Fibroblast of the aortic adventitia (primary cell): ENCODE measurements at places on chromosomes 3 and 15. TPM values are rescaled to one million over a fixed set of nuclear protein-coding genes. Genes with fewer than 3 reads are reported as not detected.

DNA sequence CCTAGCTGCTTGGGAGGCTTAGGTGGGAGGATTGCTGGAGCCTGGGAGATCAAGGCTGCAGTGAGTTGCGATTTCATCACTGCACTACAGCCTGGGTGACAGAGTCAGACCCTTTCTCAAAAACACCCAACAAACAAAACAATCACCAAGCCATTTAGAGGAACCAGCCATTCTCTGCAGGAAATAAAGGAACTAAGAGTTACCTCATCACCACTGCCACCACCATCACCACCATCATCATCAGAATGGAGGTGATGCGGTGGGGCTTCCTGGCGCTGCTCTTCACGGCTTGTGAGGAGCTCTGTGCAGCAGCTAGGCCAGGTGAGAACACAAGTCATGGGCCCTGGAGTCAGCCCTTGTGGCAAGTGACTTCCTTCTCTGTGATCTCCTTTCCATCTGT, 37.7 kb upstream of the KLHL25 start:
- no peak for DNase-seq

- DNase-seq, result no peak
Measured at GRCh38 chr15:76252249-76252648, 59.0 kb downstream of the ETFA start.

The ROPN1B gene
- total RNA-seq, result not detected in 2 replicates

- peak; percentile 56 for DNase-seq
Measured at GRCh38 chr15:101675796-101676582, 23.8 kb upstream of the TM2D3 start.

DNA sequence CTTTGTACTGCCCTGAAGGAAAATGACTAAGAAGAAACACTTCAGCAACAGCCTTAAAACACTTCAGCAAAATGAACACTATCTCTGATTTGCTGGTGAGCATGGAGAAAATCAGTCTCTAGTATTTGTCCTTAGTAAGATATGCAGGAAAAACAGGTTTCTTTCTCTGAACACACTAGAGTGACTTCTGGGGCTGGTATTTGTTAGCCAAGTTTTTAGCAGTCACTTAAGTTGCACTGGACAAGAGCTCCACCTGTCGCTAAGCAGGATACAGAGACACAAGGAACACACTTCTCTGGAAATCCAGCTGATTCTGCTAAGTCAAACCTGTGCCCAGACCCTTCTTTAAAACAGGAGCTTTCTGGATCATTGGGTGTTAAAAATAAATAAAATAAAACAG, 65.3 kb downstream of the CHAC1 start:
- peak; percentile 29 for DNase-seq

DNA sequence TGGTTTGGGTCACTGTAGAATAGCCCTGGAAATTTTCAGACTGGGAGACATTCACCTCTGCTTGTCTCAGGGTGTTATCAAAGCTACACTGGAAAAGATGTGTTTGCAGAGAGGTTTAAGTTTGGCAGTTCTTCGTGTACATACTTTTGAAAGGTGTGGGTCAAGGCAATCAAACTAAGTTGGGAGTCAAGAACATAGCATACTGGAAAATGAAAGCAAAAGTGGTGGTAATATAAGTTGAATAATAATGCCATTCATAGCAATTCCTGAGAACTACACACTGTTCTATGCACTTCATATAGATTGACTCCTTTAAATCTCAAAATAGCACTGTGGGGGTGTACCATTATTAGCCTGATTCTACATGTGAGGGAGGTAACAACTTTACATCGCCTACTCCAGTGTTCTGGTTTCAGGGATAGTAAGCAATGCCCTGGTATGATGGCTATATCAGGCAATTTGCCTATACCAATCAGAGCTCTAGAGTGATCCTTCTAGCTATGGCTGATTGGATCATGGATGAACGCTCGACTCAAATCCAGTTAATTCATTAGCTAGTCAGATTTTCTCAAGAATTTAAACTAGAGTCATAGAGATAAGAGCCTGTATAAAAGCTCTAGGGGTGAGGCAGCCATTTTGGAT, 44.6 kb upstream of the RASGRP1 start:
- DNase-seq, result no peak
